Left ventricle myocardium superior (tissue), 1 donor: ENCODE measurements at places on chromosomes 7 and 10. TPM values are rescaled to one million over a fixed set of nuclear protein-coding genes. Genes with fewer than 3 reads are reported as not detected.

DNA sequence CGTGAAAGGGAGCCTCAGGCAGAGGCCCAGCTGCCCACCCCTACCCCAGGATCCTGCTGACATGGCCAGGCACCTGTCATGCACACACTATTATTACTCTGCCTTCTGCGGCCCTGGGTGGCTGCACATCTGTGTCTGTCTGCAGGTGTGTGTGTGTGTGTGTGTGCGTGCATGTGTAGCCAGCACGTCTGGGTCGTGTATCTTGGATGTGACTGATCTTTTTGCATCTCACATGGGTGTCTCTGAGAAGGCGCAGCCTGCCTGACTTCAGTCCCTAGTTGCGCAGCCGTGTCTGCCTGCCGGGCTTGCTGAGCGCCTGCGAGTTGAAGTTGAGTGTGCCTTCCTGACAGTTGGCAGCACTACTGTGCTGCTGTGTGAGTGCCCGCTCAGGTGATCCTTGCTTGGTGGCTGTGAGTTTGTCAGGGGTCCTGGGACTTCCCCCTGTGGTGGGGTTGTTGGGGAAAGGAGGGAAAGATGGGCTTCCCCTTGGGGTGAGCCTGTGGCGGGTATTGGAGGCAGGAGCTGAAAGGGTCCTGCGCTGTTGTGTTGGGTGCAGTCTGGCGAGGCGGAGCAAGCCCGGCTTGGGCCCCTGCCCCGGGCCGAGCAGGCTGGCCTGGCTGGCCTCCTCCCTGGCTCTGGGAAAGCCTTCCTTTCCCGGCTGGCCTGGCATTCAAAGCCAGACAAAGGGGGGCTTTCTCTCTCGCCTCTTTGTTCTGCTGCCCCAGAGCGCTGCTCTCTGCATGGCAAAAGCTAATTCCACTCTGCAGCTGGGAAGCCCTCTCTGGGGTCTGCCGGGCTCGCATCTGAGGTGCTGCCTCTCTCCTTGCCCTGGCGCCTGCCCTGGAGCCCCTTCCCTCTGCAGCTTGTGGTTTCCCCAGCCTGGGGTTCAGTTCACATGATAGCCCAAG is 4.9 kb downstream of the TRIM8 start:
- peak; percentile 65 for DNase-seq

ZNF425 gene
- 0.72 TPM for total RNA-seq

- no peak for DNase-seq
Measured at GRCh38 chr10:92993699-92994272, 66.8 kb upstream of the CYP26C1 start.

- no peak for DNase-seq
Measured at GRCh38 chr10:44799966-44800365, 111.2 kb upstream of the TMEM72 start.

DNA sequence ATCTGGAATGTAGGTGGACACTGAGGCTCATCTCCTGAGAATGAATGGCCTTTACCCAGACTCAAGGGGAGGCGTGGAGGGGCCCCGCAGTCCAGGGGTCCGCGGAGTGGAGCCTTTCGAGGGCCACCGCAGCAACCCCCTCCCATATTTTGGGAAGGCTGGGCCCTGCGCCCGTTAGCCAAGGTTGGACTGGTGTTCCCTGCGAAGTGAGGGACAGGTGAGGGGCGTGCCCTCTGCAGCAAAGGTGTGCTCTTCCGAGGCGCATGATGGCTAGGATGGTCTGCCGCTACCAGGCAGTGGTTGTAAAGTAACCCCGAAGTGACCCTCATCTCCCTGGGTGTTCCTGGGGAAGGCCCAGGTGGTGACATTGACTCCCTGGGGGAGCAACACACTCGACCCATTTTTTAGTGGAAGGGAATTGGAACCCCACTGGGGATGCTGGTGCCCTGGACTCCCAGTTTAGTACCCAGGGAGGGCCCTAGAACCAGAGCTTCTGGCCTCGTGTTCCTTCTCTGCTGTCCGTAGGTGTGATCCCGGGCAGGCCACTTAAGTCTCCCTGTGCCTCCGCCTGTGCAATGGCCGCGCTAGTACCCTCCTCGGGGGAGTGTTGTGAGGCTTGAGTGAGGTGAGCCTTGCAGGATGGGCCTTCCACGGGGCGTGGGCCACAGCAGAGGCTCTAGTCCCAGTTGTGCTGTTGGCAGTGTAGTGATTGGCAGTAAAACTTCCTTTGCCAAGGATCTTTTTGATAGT is 779 bp downstream of the FAM241B start:
- no peak for DNase-seq

GRCh38 chr7:151699147-151699927 is 177.6 kb downstream of the PRKAG2 start:
- peak; percentile 29 for DNase-seq

- no peak for DNase-seq
Measured at GRCh38 chr10:118629211-118629610, 33.8 kb upstream of the PRLHR start.

BLNK gene
- total RNA-seq: 1.3 TPM

- no peak for DNase-seq
Measured at GRCh38 chr10:2908851-2909630, 158.3 kb upstream of the PFKP start.

DNA sequence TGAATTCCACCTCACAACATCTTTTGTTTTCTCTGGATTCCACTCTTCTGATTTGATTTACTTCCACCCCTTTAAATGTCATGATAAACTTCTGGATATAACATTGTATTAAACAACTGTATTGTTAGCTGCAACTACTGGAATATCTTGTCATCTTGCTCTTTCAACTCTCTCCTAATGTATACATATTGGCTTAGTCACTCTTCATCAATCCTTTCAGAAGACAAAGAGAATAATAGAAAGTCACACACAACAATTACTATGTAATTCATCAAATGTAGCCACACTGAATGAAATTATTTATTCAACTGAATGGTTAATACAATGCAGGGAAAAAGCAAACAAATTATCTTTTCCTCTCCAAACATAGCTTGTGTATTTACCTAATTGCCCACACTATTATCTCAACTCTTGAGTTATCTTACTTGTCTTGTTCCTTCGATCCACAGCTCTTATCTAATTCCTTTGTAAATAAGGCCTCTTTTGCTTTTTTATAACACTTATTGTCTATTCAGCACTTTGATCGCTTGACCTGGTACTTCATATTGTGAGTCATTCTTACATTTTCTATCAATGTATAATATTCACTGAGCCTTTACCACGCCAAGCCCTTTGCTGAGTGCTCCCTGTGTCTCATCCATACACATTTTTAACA is 16.7 kb downstream of the SEMA3A start:
- DNase-seq: no peak

GRCh38 chr7:123485187-123485586 is 49.2 kb downstream of the IQUB start:
- no peak for DNase-seq

DNA sequence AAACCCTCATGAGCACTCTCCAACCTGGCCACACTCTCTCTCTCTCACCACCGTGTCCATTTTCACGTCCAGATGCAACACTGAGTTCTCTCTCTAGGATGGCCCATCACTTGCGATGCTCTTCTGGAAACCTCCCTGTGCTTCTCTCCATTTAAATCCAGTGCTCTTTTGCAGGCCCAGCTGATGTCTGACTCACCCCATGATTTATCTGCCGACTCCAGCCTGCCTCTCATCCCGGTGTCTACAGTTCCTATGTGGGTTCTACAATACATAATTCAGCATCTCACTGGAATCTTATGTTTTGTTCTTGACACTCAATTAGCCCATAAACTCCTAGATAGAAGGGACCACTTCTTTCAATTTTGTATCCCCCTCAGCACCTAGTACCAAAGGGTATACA is 5.0 kb downstream of the TPK1 start:
- no peak for DNase-seq

DNA sequence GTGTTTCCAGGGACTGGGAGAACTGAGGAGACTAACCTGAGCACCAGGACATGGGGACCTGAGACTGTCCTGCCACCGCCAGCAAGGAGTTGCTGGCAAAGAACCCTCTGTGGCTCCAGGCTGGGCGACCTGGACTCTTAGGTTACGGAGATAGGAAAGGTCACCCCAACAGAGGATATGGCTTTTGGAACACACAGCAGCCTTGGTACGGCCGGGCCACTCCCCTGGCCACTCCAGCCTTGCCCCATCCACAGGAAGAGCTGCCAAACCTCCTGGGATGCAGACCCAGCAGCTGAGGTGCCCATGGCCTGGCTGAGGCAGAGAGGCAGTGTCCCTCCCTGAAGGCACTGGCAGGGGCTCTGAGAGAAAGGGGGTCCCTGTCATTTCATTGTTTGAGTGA is 137.8 kb downstream of the OAT start:
- DNase-seq: no peak

NXPH1 gene
- not detected for total RNA-seq

WDFY4 gene
- total RNA-seq: 1.6 TPM

DNA sequence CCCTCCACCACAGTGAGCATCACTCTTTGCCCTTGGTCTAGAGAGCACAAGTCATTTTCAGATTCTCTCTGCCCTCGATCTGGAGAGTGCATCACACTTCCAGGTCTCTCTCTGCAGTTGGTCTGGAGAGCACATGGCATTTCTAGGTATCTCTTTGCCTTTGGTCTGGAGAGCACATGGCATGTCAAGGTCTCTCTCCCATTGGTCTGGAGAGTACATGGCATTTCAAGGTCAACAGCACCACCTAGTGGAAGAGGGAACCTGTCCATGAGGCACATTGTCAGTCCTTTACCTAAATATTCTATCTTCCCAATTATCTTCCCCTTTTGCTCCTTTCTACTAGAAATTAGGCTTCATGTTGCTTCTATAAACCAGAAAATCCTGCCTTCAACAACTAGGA is 1139.4 kb downstream of the XPNPEP1 start:
- DNase-seq: no peak
